ENCODE measurements at places on chromosomes 12 and 14.

- DNase-seq, result no peak
Observed at GRCh38 chr12:50980545-50980944, 28.2 kb downstream of the HIGD1C start.

DNA sequence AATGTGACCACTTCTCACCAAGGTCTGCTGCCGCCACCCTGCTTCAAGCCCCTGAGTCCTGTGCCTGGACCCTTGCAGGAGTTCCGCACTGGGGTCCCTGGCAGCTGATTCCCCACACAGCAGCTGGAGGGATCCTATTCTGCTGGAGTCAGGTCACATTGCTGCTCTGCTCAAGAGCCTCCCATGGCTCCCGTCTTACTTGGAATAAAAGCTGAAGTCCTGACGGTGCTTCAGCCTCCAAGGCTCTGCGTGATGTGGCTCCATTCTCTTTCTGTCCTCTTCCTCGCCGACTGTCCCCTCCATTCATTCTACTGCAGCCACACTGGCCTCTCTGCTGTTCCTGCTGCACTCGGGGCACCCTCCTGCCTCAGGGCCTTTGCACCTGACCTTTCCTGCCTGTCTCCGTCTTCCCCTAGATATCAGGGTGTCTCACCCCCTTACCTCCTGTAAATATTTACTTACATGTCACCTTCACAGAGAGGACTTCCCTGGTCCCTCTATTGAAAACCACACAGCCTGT lies 7.6 kb upstream of the SDSL start:
- no peak for DNase-seq

DNA sequence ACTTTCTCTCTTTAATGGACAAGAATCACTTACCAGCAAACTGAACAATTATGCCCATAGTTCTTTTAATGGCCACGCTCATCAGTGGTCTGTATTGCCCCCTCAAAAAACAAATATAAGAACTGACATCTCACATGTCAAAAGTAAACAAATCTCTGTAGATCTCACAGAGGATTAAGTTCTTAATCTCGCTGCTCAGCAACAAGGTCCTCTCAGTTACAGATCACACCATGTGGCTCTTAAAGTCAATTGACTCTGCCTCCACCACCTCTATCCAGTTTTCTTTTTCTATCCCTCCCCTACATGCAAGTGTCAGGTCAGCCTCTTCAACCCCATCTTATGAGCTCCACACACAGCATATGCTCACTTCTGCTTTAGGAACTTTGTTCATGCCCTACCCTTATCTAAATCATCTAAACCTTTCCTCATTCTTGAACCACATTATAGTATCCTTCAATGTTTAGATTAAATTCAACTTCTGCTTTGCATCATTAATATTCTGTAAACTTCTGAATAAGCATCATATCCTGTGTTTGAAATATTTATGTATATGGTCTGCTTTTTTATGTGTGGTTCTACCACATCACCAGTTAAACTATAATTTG lies 7.2 kb downstream of the ADAM20 start:
- no peak for DNase-seq

- no peak for DNase-seq
Observed at GRCh38 chr12:95240556-95240955, 22.9 kb downstream of the VEZT start.

DNA sequence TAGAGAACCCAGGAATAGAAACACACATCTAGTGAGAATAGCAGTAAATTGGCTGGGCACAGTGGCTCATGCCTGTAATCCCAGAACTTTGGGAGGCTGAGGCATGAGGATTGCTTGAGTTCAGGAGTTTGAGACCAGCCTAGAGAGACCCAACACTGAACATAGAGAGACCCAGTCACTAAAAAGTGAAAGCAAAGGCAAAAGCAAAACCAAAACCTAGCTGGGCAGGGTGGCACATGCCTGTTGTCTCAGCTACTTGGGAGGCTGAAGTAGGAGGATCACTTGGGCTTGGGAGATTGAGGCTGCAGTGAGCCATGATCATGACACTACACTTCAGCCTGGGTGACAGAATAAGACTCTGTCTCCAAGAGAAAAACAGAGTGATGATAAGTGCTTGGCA lies 37.5 kb upstream of the MIS18BP1 start:
- no peak for DNase-seq

DNA sequence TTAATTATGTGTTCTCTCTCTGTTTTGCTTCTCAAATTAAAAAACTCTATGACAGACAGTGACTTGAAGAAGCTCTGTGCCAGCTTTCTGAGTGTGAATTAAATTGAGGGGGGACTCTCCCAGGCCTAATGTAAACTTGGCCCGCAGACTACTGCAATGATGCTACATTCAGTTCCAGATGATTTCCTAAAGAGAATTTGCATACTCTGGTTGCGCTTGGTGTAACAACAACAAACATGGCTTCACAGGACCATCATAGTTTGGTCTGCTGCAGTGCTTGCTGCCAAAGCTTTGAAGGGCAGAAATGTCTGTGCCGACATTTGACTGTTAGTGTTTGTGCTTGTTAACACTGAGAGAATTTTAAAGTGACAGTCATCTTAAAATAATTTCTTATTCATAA lies 25.0 kb downstream of the CFAP54 start:
- DNase-seq, result no peak

- DNase-seq, result no peak
Observed at GRCh38 chr12:25592725-25593495, 39.8 kb upstream of the LMNTD1 start.

DNA sequence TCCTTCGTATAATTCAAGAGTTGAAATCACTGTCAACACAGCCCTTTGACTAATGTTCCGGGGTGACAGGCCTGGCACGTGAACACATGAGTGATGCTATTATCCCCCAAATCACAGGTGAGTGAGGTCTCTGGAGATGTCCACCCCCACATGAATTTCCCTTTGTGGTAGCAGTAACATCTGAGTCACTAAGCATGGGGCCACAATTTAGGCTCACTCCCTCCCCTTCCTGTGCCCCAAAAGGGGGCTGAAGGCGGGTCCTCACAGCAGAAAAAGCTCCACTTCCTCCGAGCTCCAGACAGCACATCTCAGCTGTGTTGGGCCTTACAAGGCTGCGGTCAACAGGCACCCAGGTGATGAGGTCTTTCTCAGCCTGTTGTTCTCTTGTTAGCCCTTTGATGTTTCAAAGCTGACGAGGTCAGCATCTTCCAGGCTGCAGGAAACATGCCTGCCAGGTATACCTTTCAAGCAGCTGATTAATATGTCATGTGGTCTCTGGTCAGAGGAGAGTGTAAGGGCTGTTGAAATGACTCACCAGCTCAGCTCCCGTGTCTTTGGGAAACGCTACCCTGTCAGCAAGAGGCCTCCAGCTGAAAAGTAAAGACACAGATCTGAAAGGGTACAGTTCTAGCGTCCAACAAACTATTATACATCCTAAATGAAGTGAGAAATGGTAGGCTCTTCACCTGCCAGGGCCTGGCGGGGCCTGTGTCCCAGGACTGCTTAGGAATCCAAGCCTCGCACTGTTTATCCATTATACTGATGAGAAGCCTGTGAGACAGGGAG lies 107.3 kb downstream of the ZFP36L1 start:
- DNase-seq, result no peak

- peak; percentile 61 for DNase-seq
Observed at GRCh38 chr12:68042212-68042699, 53.0 kb downstream of the IFNG-AS1 start.

- no peak for DNase-seq
Observed at GRCh38 chr14:28163897-28164296, 602.7 kb upstream of the FOXG1 start.

- DNase-seq, result no peak
Observed at GRCh38 chr12:88546226-88546625, 34.0 kb downstream of the KITLG start.

GRCh38 chr14:60915781-60916180 lies 65.1 kb downstream of the TRMT5 start:
- no peak for DNase-seq

DNA sequence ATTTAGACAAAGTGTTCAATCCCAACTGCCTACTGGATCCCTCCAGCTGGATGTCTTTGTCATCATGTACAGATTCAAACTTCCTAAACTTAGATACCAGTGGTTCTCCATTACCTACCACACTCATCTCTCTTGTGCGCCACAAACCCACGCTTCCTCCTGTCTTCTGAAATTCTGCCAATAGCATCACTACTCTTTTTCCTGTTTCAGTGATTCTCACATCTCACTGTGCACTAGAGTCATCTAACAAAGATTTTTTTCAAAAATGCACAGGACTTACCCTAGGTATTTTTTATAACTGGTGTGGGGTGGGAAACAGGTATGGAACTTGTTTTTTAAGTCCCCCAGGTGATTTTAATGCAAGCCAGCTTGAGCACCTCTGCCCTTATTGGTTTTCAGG lies 5.9 kb downstream of the PSMB5 start:
- DNase-seq, result no peak

- peak; percentile 81 for DNase-seq
Observed at GRCh38 chr12:129771238-129771637, 132.6 kb downstream of the TMEM132D start.

DNA sequence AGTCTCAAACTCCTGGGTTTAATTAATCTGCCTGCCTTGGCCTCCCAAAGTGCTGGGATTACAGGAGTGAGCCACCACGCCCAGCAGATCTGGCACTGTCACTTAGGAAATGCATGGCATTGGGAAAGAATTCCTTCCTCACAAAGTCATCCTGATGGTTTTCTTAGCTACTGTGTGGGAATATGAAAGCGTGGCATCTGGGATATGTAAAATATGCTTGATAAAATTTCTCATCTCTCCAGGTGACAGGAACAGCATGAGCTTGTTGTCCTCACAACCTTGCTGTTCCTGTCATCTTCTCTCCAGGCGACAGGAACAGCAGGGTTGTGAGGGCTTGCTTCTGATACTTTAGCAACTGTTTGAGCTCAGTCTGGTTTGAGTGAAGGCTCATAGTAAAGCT lies 16.1 kb upstream of the AICDA start:
- DNase-seq, result peak; percentile 47

GRCh38 chr14:99363051-99363450 lies 91.1 kb upstream of the BCL11B start:
- peak; percentile 39 for DNase-seq

DNA sequence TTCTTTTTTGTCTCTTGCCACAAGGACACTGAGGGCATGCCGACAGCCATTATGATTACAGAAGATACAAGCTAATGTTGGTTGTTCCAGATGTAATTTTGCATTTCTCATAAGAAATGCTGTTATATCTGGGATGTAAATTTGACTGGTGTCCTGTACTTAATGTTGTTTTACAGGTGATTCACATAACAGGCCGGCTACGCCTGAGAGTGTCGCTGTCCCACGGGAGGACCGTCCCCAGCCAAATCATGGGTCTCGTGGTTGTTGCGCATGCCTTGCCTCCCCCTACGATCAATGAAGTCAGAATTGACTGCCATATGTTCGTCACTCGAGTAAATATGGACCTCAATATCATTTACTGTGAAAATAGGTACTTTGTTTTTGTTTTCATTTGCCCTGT lies 176.7 kb downstream of the EGLN3 start:
- DNase-seq, result no peak

GRCh38 chr12:56315249-56315621 lies 553 bp downstream of the CNPY2 start:
- DNase-seq, result no peak

- no peak for DNase-seq
Observed at GRCh38 chr12:43285159-43285598, 266.8 kb downstream of the ADAMTS20 start.

- no peak for DNase-seq
Observed at GRCh38 chr12:84070292-84070691, 842.3 kb downstream of the SLC6A15 start.

DNA sequence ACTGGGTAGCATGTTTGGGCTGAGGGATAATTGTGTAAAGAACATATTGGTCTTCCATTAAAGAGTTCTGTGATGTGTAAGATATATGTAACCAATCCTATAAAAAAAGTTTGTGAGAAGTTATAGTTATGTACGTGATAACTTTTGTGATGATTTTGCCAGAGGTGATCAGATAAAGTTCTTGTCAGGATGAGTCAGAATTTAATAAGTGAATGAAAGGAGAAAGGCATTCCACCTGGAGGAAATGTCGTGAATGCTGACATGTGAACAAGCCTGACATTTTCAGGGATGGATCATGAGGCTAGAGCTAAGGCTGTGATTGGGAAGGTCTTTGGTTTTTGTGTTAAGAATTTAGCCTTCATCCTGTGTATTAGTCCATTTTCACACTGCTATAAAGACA lies 241.5 kb downstream of the SNAPC1 start:
- DNase-seq, result no peak

GRCh38 chr14:23183158-23183470 lies 346 bp downstream of the SLC7A8 start:
- DNase-seq, result no peak

DNA sequence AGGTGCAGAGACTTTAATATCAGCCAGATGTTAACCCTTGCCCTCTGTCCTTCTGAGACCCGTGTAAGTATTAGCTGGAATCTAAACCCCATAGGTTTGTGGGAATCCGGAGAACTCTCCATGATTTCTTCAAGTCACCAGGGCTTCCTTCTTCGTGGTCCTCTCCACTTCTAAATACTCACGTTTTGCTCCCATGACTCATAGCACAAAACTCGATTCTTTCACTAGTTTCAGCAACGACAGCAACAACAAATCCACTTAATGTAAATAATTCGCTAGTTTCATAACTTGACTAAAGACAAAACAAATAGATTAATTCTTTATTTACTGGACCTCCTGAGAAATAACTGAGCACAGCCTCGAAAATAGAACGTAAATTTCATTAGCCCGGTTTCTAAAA lies 4.4 kb upstream of the CLEC2A start:
- no peak for DNase-seq

- no peak for DNase-seq
Observed at GRCh38 chr14:47012533-47013280, 361.1 kb upstream of the RPL10L start.

- DNase-seq, result peak; percentile 73
Observed at GRCh38 chr14:61466249-61466904, 145.0 kb downstream of the PRKCH start.

DNA sequence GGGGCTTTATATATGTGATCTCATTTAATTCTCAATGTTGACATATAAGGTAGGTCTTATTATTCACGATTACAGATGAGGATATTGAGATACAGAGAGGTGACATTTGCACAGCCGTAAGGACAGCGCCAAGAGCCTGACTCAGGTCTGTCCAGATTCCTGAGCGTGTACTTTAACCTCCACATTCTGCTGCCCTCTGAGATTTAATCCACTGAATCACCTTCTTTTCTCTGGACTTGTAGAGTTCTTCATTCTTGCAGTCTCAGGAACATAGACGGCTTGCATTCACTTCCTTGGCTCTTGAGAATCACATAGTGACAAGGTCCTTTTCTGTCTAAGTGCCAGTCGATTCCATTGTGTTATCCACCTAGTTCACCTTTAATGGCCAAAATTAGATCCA lies 141.0 kb upstream of the ARHGAP5 start:
- DNase-seq, result no peak

DNA sequence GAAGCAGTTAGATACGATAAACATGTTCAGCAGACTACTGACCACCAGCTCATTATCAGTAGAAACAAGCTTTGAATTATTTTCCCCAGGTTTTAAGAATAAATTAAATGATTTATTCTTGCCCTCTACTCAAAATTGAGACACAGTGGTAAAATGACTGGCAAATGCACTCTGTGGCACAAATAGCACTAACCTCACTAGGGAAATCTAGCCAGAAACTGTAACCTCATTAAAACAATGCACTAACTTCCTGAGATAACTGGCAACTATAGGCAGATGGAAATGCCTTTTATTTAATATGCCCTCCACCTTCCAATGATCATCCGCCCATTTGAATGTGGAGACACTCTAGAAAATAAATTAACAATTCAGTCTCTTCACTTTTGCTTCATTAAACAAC lies 33.2 kb downstream of the CPNE8 start:
- DNase-seq, result no peak
